Stimulated activated CD4-positive, alpha-beta T cell treated with anti-CD3 and anti-CD28 coated beads, Interleukin-2, amount 100 ng/mL, for 24 hours (primary cell): ENCODE measurements at places on chromosomes 4 and X.

DNA sequence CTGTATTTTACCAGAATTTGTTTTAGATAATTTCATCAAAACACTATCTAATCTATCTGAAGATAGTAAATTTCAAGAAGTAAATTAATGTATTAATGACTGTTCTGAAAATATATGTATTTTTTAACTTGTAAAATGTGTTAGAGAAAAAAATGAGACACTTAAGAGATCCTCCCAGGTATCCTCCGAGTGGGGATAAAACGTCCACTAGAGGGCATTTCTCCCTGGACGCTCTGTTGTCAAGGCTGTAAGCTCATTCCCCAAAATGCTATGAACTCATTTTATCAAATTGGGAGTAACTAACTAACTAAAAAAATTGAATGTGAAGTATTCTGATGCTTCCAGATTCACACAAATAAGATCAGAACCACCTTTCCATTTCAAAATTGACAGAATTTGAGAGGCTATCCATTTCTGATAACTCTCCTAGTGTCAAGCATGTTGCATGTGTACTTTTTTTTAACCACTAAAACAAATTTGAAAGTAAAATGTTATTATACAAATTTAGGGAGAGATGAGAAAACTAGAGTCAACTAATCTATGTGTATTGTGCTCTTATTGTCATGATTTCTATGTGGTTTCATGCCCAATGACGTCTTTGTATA lies 337.3 kb upstream of the HS3ST1 start:
- DNase-seq: no peak

DNA sequence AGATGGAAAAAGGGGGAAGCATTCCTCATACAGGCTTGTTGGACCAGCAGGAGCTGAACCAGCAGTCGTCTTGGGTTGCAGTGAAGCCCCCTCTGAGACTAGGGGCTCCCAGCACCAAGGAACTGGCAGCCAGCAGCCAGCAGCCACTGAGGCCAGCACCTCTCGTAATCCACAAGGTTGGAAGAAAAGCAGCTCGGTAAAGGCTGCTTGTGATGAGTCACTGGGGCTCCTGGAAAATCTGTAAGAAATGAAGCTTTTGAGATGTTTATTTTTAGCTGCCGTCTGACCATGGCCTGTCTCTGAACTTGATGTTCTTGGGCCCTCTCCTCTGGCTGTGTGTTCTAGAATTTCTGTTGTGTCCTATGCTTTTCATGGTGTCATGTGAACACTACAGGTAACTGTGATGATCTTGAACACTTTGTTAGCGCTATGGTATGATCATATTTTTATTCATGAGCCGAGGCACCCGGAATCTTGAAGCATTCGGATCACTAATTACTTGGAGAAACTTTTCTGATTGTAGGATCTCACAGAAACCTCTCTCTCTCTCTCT lies 18.6 kb downstream of the CLCN4 start:
- DNase-seq: no peak

- no peak for DNase-seq
Observed at GRCh38 chr4:8708401-8709021, 115.9 kb downstream of the CPZ start.

DNA sequence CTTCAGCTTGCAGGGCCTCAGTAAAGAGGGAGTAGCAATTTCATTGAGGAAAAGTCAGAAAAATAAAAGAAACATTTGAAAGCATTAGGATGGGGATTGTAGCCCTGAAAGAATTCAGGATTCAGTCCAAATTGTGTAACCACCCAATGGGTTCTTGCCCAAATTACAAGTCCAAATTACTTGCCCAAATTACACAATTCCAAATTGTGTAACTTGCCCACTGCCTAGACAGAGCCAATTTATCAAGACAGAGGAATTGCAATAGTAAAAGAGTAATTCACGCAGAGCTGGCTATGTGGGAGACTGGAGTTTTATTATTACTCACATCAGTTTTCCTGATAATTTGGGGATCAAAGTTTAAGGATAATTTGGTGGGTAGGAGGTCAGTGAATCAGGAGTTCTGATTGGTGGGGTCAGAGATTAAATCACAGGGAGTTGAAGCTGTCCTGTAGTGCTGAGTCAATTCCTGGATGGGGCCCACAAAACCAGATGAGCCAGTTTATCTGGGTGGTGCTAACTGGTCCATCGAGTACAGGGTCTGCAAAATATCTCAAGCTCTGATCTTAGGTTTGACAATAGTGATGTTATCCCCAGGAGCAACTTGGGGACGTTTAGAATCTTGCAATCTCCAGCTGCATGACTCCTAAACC lies 18.1 kb upstream of the PAGE5 start:
- DNase-seq: no peak

DNA sequence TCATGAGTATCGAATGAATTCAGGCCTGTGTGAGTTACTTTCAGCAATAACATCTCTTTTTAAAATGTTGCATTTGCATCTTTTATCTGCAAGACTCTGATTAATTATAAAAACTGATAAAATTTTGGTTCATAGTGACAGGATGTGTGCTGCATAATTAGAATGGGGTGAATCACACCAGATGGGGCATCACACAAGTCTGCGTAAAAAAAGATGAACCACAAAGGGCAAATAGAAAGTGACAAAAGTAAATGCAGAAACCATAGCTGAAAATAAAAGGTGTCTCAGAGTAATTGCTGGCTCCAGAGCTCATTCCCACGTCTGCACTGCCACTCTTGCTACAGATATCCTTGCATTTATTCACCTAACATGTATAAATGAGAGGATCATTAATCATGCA lies 131.1 kb downstream of the HS3ST1 start:
- DNase-seq: no peak
